ENCODE measurements at places on chromosomes 1 and 21.
A peak's percentile ranks its signal among the peaks of the same experiment; 100 is the strongest.

- no peak for DNase-seq
These were observed 45.4 kb upstream of the MPZL1 start for GRCh38 chr1:167676205-167676915.

DNA sequence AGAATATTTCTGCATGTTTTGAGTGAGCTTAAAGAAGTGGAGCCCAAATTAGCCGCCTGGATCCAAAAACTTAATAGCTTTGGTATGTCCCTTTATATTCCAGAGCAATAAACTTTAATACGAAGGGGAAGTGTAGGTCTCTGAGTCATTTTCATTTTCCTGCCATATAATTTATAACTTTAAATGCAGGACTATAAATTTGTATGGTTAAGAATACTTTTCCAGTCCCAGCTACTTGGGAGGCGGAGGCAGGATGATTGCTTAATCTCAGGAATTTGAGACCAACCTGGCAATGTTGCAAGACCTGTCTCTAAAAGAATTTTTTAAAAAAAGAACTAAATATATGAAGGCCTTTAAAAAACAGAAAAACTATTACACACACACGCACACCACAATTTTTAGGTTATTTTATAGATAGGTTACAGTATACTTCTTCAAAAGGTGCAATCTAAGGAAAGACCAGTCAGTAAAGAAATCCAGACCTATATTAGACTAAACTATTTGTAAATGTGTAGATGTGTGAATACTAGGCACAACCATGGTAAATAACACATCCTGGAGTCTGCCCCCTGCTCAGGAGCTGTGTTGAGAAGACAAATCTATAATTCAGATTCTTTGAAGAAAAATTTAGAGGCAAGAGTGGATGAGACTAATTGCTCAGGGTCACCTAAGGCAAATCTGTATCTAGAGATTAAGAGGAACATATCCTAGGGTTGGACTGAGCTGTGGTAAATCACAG, 80.3 kb downstream of the TTC3 start:
- DNase-seq = no peak

- no peak for DNase-seq
These were observed 34.8 kb upstream of the HSD3B1 start for GRCh38 chr1:119472080-119472818.

- no peak for DNase-seq
These were observed 144.9 kb upstream of the HOOK1 start for GRCh38 chr1:59669752-59670312.

DNA sequence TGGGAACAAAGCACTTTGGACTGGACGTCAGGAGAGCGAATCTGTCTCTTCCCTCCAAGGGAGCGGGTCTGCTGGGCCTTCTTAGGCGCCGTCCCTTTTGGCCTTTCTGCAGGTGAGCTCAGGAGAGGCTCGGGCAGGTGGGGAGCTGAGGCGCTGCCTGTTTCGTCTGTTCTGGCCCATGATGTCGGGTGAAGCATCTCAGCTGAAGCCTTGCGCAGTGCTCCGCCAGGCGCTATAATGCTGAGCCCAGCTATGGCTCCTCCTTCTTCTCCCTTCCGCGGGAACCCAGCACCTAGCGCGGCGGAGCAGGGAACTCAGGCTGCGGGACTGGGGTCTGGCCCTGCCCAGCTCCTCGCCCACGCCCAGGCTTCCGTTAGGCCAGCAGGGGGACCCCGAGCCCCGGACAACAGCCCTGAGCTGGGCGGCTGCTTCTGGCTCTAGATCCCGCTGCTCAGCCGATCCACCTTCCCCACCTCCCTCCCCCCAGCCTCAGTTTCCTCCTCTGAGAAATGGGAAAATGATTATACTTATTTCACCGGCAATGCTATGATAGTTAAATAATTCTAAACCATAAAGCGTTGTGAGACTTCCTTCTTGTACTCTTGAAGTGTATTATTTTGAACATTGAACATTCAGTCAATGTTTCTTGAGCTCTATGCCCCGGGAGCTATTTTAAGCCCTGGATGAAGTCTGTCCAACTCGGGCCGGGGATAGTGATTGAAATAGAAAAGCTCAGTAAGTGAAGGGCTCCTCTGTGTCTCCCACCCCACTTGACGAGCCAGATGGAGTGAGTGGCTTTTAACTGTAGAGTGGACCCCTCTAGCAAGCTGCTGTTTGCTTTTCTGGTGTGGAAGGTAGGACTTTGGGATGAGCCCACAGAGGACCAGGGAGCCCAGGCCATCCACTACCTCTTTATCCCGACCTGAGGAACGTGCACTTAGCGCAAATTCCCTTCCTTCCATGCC, 9.6 kb upstream of the ADORA1 start:
- DNase-seq = no peak

DNA sequence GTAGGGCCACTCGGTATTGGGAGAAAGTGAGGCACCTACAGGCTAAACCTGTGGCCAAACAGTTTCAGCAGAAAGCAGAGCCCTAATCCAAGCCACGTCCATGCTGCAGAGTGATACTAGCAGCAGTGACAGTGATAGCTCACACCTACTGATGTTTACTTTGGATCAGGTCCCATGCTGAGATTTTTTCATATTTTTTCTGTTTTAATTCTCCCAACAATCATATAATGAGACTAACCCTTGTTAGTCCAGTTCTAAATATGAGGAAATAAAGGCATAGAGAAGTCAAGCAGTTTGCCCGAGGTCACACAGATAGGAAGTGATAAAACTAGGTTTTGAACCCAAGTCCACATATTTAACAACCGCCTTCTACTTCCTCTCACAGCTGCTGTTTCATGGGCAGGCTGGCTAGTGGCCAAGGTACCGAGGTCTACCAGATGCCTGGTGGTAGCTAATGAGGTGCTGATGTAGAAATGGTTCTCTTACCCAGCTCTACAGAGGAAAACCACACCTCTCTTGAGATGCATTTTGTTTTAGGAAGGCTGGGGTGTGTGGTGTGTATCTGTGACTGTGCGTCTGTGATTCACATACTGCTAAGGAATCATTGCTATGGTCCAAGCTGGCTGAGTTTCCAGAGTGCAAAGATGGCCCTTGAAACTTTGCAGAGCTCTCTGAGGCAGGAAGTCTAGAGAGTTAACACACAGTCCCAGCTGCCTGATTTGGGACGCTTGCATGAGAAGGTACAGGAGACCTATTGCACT, 80.3 kb upstream of the ARTN start:
- no peak for DNase-seq

- DNase-seq = no peak
These were observed 38.9 kb downstream of the DR1 start for GRCh38 chr1:93384656-93385055.

GRCh38 chr1:235093696-235094592, 34.7 kb downstream of the TOMM20 start:
- DNase-seq = peak; percentile 85

- no peak for DNase-seq
These were observed 412.6 kb downstream of the LTN1 start for GRCh38 chr21:28579986-28580550.

DNA sequence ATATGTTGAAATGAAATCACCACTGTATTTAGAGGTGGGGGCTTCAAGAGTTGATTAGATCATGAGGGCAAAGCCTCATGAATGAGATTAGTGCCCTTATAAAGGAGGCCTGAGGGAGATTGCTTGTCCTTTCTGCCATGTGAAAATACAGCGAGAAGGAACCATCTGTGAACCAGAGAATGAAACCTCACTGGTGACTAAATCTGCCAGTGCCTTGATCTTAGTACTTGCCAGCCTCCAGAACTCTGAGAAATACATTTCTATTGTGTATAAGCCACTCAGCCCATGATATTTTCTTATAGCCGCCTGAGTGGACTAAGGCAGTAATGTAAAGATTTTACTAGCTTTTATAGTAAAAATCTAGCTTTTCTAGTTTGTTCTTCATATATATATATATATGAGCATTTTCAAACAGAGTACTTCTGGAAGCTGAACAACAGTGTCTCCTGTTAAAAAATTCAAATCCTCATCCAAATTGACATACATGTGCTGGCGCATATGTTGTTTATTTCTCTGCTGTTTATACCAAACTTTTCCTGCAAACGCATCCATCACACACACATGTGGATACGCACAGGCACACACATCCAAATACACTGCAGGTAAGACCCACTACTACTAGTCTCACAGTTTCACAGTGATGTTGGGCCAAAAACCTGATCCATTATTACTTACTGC, 213.1 kb downstream of the RGS7 start:
- no peak for DNase-seq

- DNase-seq = no peak
These were observed 23.8 kb upstream of the APP start for GRCh38 chr21:26194326-26194725.

- peak; percentile 37 for DNase-seq
These were observed at the start of gene COL6A2 for GRCh38 chr21:46097336-46098293. Gene COL6A2, plus strand, starts transcription at chr21:46098112.

GRCh38 chr1:23546897-23547584, 12.3 kb downstream of the ID3 start:
- DNase-seq = no peak

DNA sequence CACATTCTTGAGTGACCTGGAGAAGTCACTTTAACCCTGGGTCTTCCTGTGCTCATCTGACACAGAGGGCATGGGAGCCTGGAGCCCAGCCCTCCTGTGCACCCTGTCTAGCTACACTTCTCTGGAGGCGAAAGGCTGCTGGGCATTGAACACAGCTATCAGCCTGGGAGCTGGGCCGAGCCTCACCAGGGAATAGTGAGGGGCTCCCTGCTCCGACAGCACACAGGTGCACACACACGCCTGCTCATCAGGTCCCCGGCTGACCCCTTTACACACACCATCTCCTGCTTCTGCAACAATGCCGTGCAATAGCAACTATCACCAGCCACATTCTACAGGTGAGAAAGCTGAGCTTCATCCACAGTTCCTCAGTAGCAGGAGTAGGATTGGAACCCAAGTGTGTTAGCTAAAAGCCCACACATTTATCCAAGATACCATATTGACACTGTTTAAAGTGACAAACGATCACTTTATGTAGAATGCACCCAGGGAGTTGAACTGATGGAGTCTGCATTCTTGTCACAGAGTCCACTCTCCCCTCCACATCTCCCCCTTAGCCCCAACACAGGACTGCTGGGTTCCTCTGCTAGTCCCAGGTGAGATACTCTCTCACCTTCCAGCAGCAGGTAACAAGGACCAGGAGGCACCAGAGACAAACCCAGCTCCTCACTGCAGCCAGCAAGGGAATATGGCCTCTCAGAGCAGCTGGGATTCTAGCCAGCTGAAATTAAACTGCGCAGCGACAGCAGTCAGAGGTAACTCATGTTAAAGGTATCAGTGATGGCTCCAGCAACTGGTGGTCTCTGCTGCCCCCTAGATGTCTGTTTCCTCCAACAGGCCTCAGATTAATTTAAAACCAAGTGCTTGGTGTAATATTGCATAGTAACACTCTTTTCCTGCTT, 18.3 kb upstream of the CAPN8 start:
- DNase-seq = peak; percentile 53

DNA sequence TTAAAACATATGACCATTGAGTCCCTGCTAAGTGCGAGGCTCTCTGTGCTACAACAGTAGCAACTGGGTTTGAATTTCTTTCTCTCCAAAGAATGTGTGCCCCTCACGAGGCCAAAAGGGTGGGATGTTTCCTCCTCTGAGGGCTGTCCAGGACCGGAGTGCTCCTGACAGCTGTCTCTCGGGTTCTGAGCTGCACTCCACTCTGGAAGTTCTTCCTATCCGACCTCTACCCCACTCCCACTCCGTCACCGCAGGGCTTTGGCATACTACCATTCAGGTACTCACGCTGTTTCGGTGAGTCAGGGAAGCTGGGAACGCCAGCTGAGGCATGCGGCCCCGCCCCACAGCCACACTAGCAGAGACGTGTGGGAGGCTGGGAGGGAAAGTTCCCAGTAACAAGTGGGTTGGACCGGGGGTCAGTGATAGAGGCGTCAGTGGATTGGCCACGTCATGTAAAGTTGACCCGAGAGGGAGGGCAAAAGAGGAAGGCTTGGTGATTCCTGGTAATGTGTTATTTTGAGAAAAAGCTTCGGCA, 705 bp upstream of the SLC50A1 start:
- DNase-seq = peak; percentile 73

GRCh38 chr1:53582211-53583020, 123.2 kb downstream of the DMRTB1 start:
- DNase-seq = no peak

DNA sequence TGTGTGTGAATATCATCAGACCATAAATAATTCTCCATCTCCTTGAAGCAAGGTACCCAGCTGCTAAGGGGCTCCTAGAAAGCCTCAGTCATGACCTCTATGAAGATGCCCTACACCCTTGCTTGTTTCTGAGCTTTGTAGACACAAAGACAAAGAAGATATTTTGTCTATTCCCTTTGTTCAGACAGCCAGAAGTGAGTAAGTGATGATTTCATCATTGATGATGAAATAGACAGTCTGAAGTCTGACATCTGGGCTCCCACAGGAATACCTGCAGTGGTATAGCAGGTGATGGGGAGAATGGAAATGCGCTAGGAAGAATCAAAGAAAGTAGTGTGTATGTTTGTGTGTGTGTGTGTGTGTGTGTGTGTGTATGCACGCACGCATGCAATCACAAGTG, 82.2 kb upstream of the DPT start:
- DNase-seq = no peak

- no peak for DNase-seq
These were observed 19.8 kb downstream of the TINAGL1 start for GRCh38 chr1:31595836-31596736.

- no peak for DNase-seq
These were observed 30.6 kb downstream of the LDLRAP1 start for GRCh38 chr1:25573961-25574360.

- DNase-seq = peak; percentile 23
These were observed 734 bp downstream of the MED18 start for GRCh38 chr1:28329395-28330153.

GRCh38 chr1:48878191-48878940, 101.7 kb upstream of the BEND5 start:
- no peak for DNase-seq

DNA sequence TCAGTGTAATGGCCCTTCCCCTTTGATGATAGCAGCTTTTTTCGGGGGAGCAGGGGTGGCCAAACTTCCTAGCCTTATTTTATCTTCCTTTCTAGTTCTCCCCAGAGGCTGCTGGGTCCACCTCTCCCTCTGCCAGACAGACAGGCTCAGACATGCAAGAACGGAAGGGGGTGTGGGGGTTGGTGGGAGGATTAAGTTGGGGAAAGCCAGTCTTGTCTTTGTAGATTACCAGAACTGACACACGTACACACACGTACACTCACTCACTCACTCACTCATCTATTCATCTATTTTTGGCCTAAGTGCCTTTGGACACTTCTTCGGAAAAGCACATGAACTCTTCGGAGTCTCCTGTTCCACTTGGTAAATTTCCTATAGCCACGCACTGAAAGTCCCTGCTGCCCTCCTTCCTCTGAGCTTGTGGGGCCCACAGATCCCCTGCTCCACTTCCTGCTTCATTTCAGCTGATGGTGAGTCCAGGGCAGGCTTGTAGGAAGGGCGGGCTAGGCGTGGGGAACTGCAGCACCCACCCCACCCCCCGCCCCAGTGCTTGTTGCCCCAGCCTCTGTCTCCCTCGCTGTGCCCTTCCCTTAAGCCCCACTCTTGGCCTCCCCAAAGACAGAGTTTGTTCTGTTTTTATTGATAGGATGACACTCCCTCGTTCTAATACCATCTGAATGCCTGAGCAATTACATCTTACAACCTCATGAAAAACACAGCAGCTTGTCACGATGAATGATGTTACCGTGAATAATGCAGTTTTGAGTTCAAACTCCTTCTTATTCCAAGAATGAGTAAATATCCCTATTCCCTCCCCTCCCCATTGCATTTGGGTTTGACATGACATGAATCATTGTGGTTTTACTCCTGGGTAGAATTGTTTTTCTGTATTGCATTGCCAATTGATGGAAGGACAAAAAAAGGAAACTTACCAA, 60.7 kb upstream of the ATP5PO start:
- DNase-seq = peak; percentile 71

Data from activated CD4-positive, alpha-beta T cell treated with anti-CD3 and anti-CD28 coated beads, Interleukin-2, amount 50 U/mL, for 4 hours (primary cell).